ENCODE measurements at places on chromosomes 4 and X.

DNA sequence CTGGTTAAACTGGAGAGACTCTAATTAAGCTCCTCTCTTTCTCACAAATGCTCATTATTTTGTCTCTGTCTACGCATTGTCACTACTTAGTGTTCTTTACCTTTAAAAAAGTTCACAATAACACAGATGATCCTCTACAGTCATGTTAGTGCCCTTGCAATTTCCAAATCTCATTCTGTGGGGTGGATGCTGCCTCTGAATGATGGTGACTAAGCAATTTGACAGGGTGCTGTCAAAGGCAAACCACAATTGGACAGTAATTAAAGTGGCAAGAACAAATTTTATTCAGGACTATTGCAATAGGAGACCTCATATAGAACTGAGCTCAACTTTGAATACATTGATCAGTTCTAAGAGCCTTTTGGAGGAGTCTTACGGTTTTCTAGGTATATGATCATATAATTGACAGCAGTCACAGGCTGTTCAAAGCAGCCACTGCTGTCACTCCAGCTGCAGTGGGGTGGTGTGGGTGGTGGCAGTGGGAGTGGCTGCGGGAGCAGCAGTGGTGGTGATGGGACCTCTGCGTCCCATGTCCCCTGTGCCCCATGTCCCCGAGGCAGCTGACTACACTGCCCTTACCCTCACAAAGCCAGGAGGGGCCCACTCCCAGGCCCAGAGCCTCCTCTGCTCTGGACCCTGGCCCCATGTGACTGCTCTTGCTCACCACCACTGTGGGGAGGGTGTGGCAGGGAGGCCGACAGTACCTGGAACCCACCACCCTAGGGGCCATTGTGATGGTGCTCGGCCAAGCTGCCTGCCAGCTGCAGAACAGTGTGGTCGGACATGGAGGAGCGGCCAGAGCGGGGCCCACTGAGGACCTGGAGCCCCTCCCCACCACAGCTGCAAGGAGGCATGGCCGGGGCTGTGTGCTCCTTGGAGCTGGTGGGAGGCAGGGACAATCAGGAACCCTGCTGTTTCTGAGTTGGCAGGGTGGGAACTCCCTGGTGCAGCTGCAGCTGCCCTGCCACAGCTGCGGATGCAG, 30.4 kb upstream of the PAGE1 start:
- DNase-seq, result no peak

- no peak for DNase-seq
These were observed 881.6 kb downstream of the PCDH18 start for GRCh38 chr4:136650541-136651277.

DNA sequence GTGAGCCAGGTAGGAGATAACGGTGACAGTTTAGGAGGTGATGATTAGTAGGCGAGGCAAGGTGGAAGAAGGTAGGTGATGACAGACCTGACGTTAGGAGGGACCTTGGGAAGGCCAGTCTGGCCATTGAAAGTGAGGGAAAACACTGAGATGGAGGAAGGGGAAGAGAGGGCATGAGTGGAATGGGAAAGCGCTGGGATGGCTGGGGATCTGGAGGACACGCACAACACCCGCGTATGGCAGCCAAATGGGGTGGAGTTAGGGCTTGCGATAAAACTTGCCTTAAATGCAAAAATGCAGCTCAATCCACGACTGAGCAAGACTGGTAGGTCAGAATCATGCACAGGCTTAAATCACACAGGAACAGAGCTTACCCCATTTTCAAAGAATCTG, 605 bp upstream of the CDKL2 start:
- no peak for DNase-seq

DNA sequence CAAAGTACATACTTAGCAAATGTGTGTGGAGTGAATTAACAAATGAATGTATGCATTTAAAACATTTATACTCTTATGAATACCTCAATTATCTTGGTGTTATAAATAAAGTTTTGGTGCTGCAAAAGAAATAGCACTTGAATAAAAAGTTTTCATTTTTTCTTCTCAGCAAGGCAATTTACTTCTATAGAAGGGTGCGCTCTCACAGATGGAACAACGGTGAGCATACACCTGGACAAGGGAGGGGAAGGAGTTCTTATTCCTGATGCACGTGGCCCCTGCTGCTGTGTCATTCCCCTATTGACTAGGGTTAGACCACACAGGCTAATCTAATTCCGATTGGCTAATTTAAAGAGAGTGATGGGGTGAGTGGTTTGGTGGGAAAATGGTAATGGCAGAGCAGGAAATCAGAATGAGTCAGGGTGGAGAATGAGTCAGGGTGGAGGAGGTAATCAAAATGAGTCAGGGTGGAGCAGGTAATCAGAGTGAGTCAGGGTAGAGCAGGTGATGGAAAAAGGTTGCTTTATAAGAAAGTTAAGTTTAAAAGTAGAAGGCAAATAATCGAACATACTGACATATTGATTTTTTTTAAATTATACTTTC, 28.2 kb upstream of the PGK1 start:
- no peak for DNase-seq

- DNase-seq, result no peak
These were observed at the start of gene TLR8 for GRCh38 chrX:12906046-12906761. Gene TLR8 (plus strand): TSS chrX:12906620. CDS start chrX:12906707, 87 bp downstream.
